ENCODE measurements at places on chromosomes 7 and 10. TPM values are rescaled to one million over a fixed set of nuclear protein-coding genes. Genes with fewer than 3 reads are reported as not detected.

HGF gene
- not detected for total RNA-seq

PRR15 gene
- total RNA-seq = not detected

MUC3A gene
- total RNA-seq = not detected

BET1 gene
- 21.1 TPM for total RNA-seq

TMEM196 gene
- total RNA-seq = not detected

MYO1G gene
- total RNA-seq = 595 TPM

OLAH gene
- 3.5 TPM for total RNA-seq

UCN3 gene
- not detected for total RNA-seq

Measured in activated T-cell treated with anti-CD3 and anti-CD28 coated beads, Interleukin-2, amount 50 U/mL, for 72 hours (primary cell).